Natural killer cell (primary cell): ENCODE measurements at places on chromosomes 5 and 9.
A peak's percentile ranks its signal among the peaks of the same experiment; 100 is the strongest.

GRCh38 chr5:151239237-151239861 is 13.6 kb upstream of the GM2A start:
- H3K4me3 ChIP-seq: no peak overlapping the region
- H3K27ac ChIP-seq: no peak overlapping the region
- peaks cover 17% of the 10 kb centered on the region for H3K4me1 ChIP-seq
- no peaks in the 10 kb centered on the region for H3K27me3 ChIP-seq

GRCh38 chr9:69696802-69697201 is 24.6 kb upstream of the APBA1 start:
- no peak overlapping the region for H3K4me3 ChIP-seq
- DNase-seq: no peak
- H3K27me3 ChIP-seq: no peaks in the 10 kb centered on the region
- no peak overlapping the region for H3K27ac ChIP-seq
- no peaks in the 10 kb centered on the region for H3K4me1 ChIP-seq

DNA sequence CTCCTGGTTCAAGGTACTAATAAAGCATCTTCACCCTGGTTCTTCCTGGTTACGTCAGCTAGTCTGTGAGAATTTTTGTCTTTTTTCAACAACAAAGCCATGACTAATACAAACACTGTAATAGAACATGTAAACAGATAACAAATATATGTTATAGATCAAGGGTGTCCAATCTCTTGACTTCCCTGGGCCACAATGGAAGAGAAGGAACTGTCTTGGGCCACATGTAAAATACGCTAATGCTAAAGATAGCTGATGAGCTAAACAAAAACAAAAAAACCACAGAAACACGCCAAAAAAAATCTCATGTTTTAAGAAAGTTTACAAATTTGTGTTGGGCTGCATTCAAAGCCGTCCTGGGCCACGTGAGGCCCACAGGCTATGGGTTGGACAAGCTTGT is 124.5 kb upstream of the GNA14 start:
- no peak for DNase-seq
- no peaks in the 10 kb centered on the region for H3K4me1 ChIP-seq
- H3K36me3 ChIP-seq: no peaks in the 10 kb centered on the region
- no peaks in the 10 kb centered on the region for H3K27me3 ChIP-seq

DNA sequence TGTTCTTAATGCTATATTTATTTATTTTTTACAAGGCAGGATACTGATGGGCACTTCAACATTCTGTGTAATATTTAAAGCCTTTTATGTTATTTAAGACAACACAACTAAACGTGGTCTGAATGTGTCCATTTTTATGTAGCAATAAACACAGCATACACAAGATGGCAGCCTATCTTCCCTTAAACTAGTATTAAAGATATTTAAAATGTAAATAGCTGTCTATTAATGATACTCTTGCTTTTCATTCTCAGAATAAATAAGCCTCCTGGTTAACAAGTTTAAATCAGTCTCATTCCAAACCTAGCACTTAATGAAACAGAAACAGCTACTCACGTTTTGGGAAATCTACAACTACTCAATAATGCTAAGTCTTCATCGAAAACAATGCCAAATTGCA is 315.7 kb downstream of the MCTP1 start:
- no peak overlapping the region for H3K4me3 ChIP-seq
- no peaks in the 10 kb centered on the region for H3K36me3 ChIP-seq
- no peaks in the 10 kb centered on the region for H3K27me3 ChIP-seq
- no peak overlapping the region for H3K27ac ChIP-seq
- H3K4me1 ChIP-seq: no peaks in the 10 kb centered on the region

DNA sequence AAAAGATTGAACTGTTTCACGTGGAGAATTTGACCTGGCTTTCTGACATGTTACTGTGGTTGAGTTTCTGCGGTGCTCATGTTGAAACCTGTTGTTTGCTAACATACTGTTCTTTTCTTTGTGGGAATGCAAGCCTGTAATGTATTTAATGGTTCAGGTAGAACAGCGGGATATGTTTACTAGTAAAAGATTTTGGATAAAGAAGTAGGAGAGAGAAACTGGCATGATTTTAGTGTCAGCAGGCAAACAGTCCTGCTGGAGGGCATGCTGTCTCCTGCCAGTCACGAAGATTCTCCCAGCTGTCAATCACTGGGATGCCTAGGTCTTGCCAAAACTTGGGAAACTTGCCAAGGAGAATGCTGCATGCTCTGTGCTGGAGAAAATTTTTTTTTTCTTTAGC is 263.5 kb downstream of the TAF11L14 start:
- no peak overlapping the region for H3K27ac ChIP-seq
- DNase-seq: no peak
- H3K36me3 ChIP-seq: no peaks in the 10 kb centered on the region
- H3K4me1 ChIP-seq: no peaks in the 10 kb centered on the region
- no peak overlapping the region for H3K4me3 ChIP-seq

DNA sequence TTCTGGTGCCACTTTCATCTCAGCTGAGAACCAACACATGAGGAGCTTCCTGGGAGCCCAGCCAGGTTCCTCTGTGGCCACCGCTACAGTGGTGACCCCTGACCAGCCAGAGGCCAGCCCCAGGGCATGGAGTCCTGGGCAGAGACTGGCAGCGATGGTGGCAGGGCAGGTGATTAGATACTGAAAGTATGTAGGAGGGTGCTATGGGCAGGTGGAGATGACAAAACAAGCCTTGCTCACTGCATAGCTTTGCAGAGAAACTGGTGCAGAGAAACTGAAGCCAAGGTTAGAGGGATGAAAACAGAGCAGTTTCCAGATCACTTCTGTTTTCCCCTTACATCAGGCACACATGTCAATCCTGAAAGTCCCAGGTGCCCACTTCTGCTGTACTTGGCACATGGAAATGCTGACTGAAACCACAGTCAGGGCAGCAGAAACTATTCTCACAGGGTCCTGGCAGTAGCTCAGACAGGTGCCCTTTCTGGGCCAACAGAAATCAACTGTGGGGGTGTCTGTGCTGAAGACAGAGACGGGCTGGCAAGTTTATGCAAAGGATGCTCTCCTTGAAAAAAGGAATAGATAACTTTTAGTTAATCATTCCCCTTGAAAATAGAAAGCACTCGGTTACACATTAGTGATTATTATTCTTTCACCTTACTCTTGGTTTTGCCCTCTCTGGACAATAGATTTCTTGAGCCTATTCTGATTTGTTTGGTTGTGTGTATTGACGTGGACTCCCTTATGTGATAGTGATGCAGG is 90.3 kb downstream of the ANKRD55 start:
- no peak overlapping the region for H3K4me3 ChIP-seq
- DNase-seq: no peak
- H3K27ac ChIP-seq: no peak overlapping the region
- H3K4me1 ChIP-seq: no peaks in the 10 kb centered on the region

- no peak overlapping the region for H3K4me3 ChIP-seq
- H3K27ac ChIP-seq: no peak overlapping the region
Observed at GRCh38 chr9:13450723-13451122, 171.2 kb upstream of the MPDZ start.

GRCh38 chr5:66702426-66702825 is 106.2 kb downstream of the MAST4 start:
- DNase-seq: no peak
- no peaks in the 10 kb centered on the region for H3K36me3 ChIP-seq
- H3K27ac ChIP-seq: no peak overlapping the region
- H3K4me1 ChIP-seq: no peaks in the 10 kb centered on the region
- H3K27me3 ChIP-seq: no peaks in the 10 kb centered on the region

GRCh38 chr5:143739746-143740145 is 72.2 kb upstream of the HMHB1 start:
- H3K4me1 ChIP-seq: no peaks in the 10 kb centered on the region
- H3K27me3 ChIP-seq: no peaks in the 10 kb centered on the region
- no peaks in the 10 kb centered on the region for H3K36me3 ChIP-seq
- H3K4me3 ChIP-seq: no peak overlapping the region
- DNase-seq: no peak
- no peak overlapping the region for H3K27ac ChIP-seq

DNA sequence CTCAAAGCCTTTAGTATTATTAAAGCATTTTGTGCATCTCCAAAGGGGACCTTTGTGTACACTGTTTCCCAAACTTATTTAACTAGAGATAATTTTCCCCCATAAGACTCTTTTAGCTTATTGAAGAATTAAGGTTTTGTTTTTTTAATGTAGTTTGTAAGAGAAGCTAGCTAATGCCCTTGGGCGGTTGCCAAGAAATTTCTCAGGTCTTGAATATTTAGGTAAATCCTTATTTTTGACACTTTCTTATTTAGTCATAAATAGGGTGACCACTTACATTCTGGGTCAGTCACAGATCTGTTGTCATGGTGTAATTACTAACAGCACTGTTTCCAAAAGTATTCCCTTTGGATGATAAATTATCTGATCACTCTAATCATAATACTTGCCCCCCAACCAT is 27.2 kb downstream of the TNFAIP8 start:
- no peak overlapping the region for H3K4me3 ChIP-seq
- H3K27me3 ChIP-seq: no peaks in the 10 kb centered on the region
- peaks cover 12% of the 10 kb centered on the region for H3K4me1 ChIP-seq
- no peak for DNase-seq
- H3K27ac ChIP-seq: no peak overlapping the region

- no peak overlapping the region for H3K27ac ChIP-seq
- no peak overlapping the region for H3K4me3 ChIP-seq
- H3K27me3 ChIP-seq: no peaks in the 10 kb centered on the region
- no peaks in the 10 kb centered on the region for H3K36me3 ChIP-seq
- peaks cover 2% of the 10 kb centered on the region for H3K4me1 ChIP-seq
Observed at GRCh38 chr5:127235136-127235535, 55.5 kb upstream of the MEGF10 start.

DNA sequence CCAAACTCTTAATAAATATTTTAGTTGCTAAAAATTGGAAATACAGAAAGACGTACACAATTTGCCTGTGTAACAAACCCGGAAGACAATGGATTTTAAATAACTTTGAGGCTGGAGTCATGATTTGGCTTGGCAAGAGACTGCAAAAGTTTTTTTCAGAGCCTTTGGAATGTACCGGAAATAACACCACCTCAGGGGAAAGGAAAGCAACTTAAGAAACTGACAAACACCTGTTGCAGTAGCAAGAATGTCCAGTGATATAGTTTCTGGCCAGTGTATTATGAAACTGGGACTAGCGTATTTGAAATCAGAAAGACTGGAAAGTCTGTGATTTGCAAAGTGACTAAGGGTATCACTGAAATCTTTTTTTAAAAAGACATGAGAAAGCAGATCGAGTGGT is 842 bp downstream of the MUSK start:
- H3K36me3 ChIP-seq: no peaks in the 10 kb centered on the region
- no peaks in the 10 kb centered on the region for H3K4me1 ChIP-seq
- H3K27me3 ChIP-seq: no peaks in the 10 kb centered on the region

GRCh38 chr9:114522286-114522685 is 17.0 kb upstream of the WHRN start:
- peaks cover 9% of the 10 kb centered on the region for H3K4me1 ChIP-seq
- no peak overlapping the region for H3K4me3 ChIP-seq
- no peak overlapping the region for H3K27ac ChIP-seq
- no peak for DNase-seq
- no peaks in the 10 kb centered on the region for H3K27me3 ChIP-seq
- H3K36me3 ChIP-seq: no peaks in the 10 kb centered on the region

- no peak overlapping the region for H3K27ac ChIP-seq
- H3K4me1 ChIP-seq: no peaks in the 10 kb centered on the region
- no peaks in the 10 kb centered on the region for H3K36me3 ChIP-seq
- DNase-seq: no peak
- no peak overlapping the region for H3K4me3 ChIP-seq
Observed at GRCh38 chr5:159402311-159402710, 72.0 kb upstream of the IL12B start.

- no peaks in the 10 kb centered on the region for H3K27me3 ChIP-seq
- no peaks in the 10 kb centered on the region for H3K36me3 ChIP-seq
- peak overlapping the region; percentile 95 for H3K27ac ChIP-seq
- H3K4me1 ChIP-seq: peaks cover 33% of the 10 kb centered on the region
- DNase-seq: peak; percentile 95
- H3K4me3 ChIP-seq: no peak overlapping the region
Observed at GRCh38 chr5:40410231-40410861, 269.4 kb upstream of the PTGER4 start.

- no peak overlapping the region for H3K4me3 ChIP-seq
- no peaks in the 10 kb centered on the region for H3K27me3 ChIP-seq
- no peak overlapping the region for H3K27ac ChIP-seq
- H3K4me1 ChIP-seq: no peaks in the 10 kb centered on the region
Observed at GRCh38 chr9:91814753-91815152, 135.3 kb downstream of the ROR2 start.

- H3K4me1 ChIP-seq: peaks cover 3% of the 10 kb centered on the region
- H3K4me3 ChIP-seq: no peak overlapping the region
- H3K27me3 ChIP-seq: no peaks in the 10 kb centered on the region
- DNase-seq: no peak
- H3K27ac ChIP-seq: no peak overlapping the region
Observed at GRCh38 chr5:81014348-81014747, 54.2 kb downstream of the RASGRF2 start.

DNA sequence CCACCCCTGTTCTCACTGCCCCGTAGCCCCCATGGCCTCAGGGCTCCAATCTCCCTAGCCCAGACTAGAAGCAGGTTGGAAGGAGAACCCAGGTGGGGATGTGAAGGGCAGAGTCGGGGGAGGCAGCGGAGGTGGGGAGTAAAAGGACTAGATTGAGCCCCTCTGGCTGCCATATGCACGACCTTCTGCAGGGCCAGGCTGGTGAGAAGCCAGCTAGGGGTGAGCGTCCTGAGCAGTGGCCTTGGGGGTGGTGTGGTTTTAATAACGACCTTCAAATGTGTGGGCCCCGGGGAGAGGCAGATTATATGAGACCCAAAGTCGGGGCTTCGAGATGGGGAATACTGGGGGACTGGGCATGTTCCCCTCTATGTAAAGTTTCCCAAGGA is 139.5 kb downstream of the C9orf50 start:
- peaks cover 21% of the 10 kb centered on the region for H3K4me1 ChIP-seq
- no peak for DNase-seq

GRCh38 chr9:69178583-69179011 is 4.5 kb downstream of the TJP2 start:
- peaks cover under 1% of the 10 kb centered on the region for H3K27me3 ChIP-seq
- H3K36me3 ChIP-seq: no peaks in the 10 kb centered on the region
- no peak overlapping the region for H3K27ac ChIP-seq
- H3K4me3 ChIP-seq: no peak overlapping the region

DNA sequence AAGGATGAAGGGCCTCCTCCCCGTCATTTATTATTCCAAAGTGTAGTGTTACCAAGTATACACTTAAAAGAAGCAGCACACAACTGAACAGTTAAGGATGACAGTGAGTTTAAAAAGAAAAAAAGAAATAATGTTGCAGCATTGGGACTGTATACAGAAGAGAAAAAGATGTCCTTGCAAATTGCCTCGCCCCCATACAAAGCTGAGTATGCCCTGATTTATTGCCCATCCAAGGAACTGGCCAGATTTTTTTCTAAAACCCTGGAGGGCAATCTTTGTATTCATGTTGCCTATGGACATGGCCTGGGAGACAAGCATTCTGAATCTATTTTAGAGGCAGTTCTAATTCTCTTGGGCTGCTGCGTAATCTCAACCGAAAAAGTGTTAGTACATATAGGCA is 182.7 kb upstream of the NR4A3 start:
- H3K4me1 ChIP-seq: no peaks in the 10 kb centered on the region
- no peak overlapping the region for H3K27ac ChIP-seq
- DNase-seq: no peak
- H3K4me3 ChIP-seq: no peak overlapping the region

GRCh38 chr5:53038196-53038847 is 49.2 kb downstream of the ITGA2 start:
- no peaks in the 10 kb centered on the region for H3K36me3 ChIP-seq
- no peaks in the 10 kb centered on the region for H3K27me3 ChIP-seq
- DNase-seq: no peak
- no peaks in the 10 kb centered on the region for H3K4me1 ChIP-seq
